ENCODE measurements at places on chromosomes 11 and 22.

DNA sequence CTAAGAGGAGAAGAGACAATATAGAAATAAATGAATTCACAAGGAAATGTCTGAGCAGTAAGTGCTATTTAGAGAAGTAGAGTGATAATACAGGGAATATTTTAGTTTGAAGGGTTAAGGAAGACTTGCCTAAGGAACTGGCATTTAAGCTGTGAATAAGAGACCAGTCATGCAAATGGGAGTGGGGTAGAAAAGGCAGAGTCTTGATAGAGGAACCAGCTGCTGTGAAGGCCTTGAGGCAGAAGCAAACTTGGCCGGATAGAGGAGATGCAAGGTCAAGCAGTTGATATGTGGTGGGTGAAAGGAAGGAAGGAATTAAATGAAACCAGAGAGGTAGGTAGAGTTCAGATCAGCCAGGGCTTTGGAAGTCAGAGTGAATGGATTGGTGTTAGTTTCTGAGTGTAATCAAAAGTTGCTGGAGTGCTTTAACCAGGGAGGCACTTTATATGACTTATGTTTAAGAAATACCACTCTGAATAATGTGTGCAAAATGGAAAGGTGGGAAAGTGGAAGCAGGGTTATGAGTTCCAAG lies 198.4 kb upstream of the SESN3 start:
- DNase-seq: no peak

GRCh38 chr11:113593698-113594308 lies 112.3 kb downstream of the TMPRSS5 start:
- no peak for DNase-seq

- no peak for DNase-seq
These were observed 42.5 kb downstream of the WT1 start for GRCh38 chr11:32392840-32393239.

DNA sequence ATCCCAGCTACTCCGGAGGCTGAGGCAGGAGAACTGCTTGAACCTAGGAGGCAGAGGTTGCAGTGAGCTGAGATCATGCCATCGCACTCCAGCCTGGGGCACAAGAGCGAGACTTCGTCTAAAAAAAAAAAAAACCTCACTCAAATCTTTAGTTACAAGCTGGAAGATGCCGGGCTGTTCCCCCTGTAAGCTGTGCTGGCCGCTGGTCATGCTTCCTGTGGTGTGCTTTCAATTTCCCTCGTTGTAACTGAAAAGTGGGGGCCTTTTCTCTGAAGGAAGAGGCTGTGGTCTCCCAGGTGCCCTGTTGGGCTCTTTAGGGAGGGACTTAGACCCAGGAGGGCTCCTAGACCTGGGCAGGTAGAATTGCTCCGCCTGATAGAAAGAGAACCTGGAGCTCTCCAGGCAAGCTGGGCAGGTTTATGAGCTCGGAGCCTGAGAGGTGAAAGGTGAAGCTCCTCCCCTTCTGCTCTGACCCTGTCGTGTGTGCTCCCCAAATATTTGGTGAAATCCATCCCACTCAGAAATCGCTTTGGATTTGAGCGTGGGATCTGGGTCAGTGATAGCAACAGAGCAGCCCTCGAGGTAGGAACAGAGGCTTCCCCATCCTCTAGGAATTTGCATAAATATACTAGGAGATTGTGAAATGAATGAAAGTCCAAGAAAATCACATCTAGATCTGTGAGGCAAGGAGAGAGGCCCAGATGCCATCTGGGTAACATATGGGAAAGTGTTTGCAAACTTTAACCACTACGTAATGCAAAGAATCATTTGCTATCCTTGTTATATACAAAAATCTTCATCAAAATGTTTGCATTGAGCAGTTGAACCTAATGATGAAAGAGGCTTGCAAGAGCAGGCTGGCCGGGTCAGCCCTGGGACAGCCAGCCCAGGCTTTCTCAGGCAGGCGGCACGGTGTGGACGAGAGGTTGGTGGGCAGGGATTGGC lies 154.3 kb downstream of the FBXO7 start:
- no peak for DNase-seq

GRCh38 chr22:20437613-20438426 lies at the start of gene SCARF2:
Gene SCARF2 (minus strand): TSS chr22:20437825. CDS start chr22:20437754, 71 bp downstream.
- peak; percentile 79 for DNase-seq

DNA sequence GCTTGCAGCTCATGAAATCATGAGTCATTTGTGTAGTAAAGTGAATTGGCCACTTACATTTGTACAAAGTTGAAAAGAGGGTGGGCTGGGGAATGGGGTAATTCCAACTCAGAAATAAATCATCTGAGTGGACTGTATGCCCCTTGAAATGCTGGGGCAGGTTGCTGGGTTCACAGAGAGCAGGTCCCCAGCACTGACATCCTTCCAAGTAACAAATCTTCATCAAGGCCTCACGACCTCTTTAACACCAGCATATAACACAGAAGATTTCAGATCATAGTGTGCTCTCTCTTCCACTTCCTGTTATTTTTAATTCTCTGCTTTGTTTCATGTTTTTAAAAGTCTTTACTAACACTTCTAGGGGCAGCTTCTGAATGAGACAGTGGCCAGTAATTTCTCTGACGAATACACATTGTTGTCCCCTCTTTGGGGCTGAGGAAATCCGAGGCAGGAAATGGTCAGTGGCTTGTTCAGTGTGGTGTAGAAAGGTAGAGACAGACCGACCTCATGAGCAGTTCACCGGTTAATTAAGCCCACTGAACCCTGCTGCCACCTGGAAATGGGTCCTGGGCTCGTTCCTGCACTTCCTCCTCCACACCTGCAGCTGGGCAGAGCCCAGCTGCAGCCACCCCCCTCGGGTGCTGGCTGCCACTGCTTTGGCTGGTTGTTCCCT lies 127.7 kb downstream of the MAML2 start:
- no peak for DNase-seq

GRCh38 chr22:29062286-29062821 lies 723 bp upstream of the C22orf31 start:
- peak; percentile 87 for DNase-seq

DNA sequence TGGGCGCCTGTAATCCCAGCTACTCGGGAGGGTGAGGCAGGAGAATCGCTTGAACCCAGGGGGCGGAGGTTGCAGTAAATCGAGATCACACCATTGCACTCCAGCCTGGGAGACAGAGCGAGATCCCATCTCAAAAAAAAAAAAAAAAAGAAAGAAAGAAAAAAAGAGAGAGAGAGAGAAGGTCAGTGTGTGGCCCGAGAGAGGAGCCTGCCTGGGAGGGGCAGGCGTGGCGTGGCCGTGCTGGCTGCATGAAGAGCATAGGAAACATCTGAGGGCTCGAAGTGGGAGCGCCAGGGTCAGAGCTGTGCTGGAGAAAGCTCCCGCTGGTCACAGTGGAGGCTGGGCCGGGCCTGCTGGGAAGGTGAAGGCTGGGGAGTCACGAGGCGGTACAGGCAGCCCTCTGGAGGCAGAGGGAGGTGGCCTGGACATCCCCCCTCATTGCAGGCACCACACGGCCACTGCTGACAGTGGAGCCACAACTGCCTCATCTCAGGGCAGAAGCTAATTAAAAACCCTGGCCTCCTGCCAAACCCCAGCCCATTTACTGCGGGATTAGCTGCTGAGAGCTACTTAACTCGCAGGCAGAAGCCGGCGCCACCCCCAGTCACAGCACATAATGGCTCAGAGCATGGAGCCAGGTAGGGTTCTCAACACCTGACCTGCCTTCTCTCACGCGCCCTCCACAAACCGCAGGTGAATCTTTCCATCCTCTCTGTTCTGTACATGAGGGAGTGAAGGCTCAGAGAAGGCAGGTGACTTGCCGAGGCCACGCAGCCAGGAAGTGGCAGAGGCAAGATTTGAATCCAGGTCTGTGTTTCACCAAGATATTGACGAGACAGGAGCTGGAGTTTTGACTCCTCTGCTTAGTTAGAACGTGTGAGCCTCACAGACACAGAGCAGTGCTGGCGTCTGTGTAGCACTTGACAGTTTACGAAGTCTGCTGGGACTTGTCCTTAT lies 32.6 kb downstream of the NFAM1 start:
- peak; percentile 37 for DNase-seq

GRCh38 chr11:81237139-81237538 lies 1496.5 kb downstream of the FAM181B start:
- DNase-seq: peak; percentile 68

DNA sequence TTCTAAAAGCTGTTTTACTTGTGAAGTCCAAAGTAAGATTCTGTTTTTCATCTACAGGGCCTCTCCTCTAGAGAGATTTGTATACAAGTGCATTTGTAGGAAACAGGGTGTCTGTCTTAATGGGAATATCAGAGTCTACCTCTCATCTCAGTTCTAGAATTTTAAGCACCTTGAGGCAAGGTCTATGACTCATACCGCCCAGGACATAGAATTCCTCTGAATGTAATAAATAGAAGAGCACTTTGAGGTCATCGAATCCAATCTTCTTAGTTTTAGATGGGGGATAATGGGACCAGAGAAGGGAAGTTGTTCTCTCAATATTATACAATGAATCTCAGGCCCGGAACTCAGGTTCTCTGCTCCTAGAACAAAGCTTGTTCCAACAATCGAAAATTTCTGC lies 101.8 kb upstream of the TIMP3 start:
- DNase-seq: no peak

- peak; percentile 74 for DNase-seq
These were observed 883.9 kb downstream of the BRD1 start for GRCh38 chr22:48943567-48944432.

DNA sequence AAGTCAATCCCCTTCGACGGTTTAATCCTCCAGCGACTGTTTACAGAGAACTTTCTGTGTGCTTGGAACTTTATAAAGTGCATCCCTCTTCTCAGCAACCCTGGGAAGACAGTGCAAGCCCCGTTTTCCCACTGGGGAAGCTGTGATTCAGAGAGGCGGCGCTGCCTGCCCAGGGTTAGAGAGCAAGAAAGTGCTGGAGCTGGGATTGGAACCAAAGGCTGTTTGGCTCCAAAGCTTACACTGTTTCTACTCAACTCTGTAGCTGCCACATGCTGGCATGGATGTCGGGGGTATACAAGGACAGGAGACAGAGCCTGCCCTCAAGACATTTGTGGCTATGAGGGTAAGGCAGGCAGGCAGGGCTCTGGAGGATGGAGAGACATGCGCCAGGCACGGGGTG lies 13.0 kb downstream of the FBLN1 start:
- no peak for DNase-seq

DNA sequence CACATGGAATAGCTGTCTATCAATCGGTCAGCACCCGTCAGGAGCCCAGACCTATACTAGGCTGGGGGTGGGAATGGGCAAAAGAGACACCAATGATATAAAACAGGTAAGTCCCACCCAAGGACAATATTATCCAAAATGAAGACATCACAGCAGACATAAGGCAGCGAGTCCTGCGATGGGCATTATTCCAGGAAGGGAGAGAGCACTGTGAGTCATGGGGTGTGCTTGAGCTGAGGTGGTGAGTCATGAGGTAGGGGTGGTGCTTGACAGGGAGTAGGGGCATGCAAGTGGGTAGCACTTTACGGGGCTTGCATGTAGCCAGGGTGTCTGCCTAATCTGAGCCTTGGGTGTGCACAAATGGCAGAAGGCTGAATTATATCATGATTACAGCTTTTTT lies 605.0 kb upstream of the CADM1 start:
- DNase-seq: no peak

DNA sequence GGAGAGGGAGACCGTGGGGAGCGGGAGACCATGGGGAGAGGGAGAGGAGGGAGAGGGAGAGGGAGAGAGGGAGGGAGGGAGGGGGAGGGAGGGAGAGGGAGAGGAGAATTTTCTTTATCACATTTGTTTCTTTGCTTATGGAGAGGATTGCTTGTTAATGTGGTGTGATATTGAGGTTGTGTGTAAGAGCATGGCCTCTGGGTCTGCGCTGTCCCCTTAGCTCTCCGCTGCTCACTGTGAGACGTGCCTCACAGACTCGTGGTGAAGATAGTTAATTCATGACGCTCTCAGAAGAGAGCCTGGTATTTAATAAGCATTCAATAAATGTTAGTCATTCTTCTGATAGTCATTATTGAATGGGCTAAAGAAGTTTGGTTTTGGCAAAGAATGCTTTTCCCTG lies 26.2 kb downstream of the PPFIA1 start:
- DNase-seq: no peak

- no peak for DNase-seq
These were observed 4.3 kb downstream of the CBX7 start for GRCh38 chr22:39148026-39148726.

- no peak for DNase-seq
These were observed 84.4 kb upstream of the TRPC6 start for GRCh38 chr11:101668236-101668635.

All from mesendoderm (in vitro differentiated cells).